Chondrocyte (in vitro differentiated cells): ENCODE measurements at places on chromosomes 2 and 18.

DNA sequence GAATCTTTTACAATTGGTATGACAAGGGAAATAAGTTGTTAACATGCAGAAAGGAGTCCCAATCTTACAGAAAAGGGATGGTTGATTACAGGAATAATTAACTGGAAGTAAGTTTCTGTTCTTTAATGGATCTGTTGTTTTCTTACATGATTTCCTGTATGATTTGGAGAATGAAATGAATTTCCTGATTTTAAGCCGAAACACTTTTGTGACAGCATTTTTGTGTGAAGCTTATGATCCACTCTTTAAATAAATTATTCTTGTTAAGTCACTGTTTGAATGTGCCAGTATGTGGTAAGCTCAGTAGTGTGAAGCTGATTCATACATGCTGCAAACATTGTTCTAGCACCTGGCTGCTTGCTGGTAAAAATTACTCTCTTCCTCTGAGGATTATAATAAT is 516.2 kb downstream of the DCDC2C start:
- DNase-seq, result no peak

DNA sequence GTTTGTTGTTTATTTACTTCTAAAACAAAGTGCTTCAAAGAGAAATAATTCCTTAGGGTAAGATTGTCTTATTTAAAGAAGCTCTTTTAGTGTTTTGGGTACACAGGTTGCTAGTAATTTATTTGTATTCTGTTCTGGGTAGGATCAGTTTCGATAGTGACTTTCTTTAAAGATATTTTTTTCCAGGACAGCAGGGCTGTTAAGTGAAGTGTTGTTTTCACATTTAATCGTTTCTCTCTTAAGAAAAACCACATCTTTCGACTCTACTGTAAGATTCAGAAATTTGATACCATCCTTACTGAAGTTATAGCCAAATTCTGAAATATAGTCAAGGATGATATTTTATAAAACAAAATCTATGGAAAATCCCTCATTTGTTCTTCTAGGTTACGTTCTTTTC is 17.8 kb downstream of the TNFRSF11A start:
- DNase-seq, result no peak

DNA sequence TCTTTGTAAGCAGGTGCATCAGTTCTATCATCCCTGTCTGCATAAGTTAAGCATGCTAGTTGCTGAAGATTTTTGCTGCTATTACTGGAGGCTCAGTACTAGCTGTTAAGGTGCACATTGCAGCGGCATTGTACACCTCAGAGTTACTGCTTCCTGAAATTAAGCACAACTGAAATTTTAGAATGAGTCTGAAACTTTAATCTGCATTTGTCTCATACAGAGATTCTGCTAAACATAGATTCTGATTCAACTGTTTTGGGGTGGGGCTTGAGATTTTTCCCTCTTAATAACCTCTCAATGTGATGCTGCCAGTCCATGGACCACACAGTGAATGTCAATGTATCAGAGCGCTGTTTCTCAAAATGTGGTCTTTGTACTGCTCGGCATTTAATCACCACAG is 585.7 kb upstream of the GCFC2 start:
- no peak for DNase-seq

- DNase-seq, result no peak
These were observed 12.8 kb upstream of the TMEM237 start for GRCh38 chr2:201656102-201656501.

GRCh38 chr2:213010106-213010779 is 141.2 kb downstream of the IKZF2 start:
- DNase-seq, result no peak

DNA sequence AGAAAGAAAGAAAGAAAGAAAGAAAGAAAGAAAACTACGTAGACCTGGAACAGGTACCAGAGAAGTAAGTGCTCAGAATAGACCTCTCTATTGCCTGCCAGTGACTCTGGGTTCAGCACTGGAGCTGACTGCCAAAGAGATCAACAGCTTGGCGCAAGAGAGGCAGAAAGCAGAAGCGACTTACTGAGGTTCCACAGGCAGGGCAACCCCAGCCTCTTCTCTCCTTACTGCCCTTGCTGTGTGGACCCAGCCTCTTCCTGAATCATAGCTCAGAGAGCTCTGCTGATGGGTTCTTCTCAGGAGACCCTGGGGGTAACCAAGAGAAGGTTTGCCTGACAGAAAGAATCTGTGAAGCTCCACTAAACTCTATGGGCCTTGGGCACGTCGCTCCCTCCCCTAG is 7.1 kb downstream of the CAPN13 start:
- no peak for DNase-seq

- DNase-seq, result no peak
These were observed 143.5 kb downstream of the TGIF1 start for GRCh38 chr18:3593381-3593903.

- no peak for DNase-seq
These were observed 55.9 kb downstream of the ICOS start for GRCh38 chr2:203992509-203992908.

DNA sequence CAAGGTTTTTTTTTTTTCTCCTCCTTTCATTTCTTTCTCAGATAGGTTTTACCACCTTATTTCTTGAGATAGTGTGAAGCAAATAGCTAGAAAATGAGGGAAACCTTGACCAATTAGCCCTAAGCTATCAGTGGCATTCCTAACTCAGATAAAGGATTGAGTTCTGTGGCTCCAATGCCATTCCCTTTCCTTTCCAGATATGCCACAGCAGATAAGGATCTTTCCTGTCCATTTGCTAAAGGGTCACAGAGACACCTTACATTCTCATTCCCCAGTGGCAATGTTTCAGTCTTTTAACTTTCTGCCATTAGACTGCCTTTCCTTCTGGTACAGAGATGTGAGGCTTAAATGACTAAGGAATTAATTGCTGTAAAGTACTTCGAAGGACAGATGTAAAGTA is 81.7 kb downstream of the MGAT5 start:
- DNase-seq, result no peak

GRCh38 chr2:120898961-120899750 is 163.5 kb downstream of the GLI2 start:
- no peak for DNase-seq

- peak; percentile 54 for DNase-seq
These were observed 292.5 kb downstream of the NDUFA10 start for GRCh38 chr2:239732666-239733010.

- no peak for DNase-seq
These were observed 118.8 kb downstream of the ACTR3 start for GRCh38 chr2:114008720-114009119.

DNA sequence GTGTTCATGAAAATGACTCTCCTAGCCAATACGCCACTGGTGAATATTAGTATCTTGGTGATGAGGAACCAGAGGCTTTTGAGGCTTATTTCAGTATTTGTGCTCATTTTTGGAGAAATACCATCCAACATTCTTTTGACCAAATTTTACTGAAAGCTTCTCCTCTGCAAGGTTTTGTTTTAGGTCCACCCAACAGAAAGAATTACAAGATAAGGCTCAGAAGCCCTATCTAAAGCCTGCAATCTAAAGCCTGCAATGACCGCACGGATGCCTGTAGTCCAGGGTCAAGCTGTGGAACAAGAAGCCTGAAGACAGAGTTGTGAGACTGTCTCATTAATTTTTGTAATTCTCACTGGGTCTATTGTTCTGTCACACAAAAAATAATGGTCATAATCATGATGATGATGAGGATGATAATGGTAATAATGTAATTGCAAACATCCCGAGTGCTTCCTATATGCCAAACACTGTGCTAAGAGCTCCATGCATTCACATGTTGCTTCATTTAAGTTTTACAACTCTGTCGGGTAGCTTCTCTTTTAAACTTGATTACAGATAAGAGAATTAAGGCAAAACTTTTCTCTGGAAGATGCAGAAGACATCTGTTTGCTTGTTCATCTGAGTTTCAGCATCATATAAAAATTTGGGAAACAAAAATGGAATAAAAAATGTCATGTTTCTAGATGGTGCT is 33.2 kb upstream of the NCOA1 start:
- no peak for DNase-seq

GRCh38 chr18:48544661-48545415 is 6.0 kb downstream of the CTIF start:
- no peak for DNase-seq
